ENCODE measurements at places on chromosomes 2 and 18.

GRCh38 chr2:11742702-11743357, 3.6 kb upstream of the LPIN1 start:
- DNase-seq: no peak

DNA sequence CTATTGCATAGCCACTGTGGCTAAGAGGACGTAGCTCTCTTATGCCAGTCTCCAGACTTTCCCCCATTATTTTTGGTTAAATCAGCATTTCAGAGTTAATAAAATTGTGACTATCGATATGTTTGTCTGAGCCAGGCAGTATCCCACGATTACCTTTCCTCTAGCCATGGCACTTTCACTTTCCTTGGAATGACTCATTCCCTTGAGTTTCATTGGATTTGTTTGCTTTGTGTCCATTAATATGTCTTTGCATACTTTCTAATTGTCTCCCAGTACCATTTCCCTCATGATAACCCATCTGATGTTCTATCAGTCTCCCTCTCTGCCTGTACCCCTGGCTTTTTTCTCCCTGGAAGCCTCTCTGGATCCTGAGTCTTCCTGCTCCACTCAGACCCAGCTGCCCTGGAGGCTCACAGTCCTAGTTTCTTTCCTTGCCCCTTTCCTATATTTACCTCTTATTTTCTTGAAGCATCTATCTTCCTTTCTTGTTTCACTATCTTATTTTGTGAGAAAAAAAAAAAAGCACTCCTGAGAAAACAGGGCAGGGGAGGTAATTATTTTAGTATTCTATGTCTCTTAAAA, 126.1 kb downstream of the MTX2 start:
- no peak for DNase-seq

GRCh38 chr2:49973917-49974368, 819.6 kb upstream of the FSHR start:
- peak; percentile 23 for DNase-seq

DNA sequence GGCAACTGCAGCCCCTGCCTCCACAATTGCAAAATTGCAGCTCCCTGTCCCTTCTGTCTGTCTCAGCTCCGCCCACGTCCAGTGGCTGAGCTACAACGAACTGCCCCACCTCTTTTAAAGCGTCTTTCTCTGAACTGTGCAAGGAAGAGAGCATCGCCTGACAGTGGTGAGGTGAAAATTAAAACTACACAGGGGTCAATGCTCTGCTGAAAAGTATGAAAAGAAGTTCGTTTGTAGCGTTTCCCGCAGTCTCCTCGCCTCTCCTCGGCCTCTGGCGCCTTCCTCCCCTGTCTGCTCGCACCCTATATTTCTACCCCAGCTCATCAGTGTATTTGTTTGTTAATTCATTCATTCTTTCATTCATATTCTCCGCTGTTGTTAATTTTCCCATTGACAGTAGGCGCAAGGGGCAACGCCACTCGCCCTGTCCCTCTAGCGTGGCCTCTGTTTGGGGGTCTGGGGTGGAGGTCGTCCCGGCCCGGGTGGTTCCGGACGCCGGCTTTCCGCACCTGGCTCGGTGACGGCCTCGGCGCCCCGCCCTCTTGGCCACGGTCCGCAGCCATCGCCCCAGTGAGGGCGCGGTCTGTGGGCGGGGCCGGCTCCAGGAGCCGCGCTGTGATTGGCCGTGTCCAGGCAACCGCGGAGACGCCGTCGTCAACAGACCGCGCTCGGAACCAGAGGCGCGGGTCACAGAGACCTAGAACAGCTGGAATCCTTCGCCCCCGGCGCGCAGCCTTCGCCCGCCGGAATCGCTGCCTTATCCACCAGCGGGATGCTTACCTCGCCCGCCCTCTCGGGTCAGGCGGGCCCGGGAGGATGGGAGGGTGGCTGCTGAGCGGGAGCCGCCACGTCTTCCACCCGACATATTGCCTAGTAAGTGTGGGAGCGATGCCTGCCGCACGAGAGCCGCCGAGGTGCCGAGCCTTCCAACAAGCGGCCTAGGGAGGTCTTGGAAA, at the start of gene VWA3B:
Gene VWA3B, plus strand, starts transcription at position 677 of the 956 bp plus-strand sequence. CDS start 5,926 bp downstream, outside the sequence.
- DNase-seq: peak; percentile 5

- no peak for DNase-seq
Measured at GRCh38 chr18:23302511-23302850, 150.6 kb upstream of the RIOK3 start.

DNA sequence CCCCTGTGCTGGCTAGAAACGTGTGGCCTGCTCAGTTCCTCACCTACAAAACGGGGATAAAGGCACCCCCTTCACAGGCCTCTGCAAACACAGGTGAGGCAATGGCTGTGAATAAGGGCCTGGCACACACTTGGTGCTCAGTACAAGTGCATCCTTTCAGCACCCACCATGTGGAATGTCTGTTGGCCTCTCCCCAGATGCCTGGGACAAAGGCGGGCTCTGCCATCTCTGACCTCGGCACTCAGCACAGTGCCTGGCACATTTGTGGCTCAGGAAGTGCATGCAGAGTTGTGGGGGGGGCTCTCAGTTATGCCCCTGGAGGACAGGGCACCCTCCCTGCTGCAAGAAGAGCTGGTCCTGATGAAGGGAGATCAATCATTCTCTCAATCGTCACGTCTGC, 224.6 kb upstream of the RAB6C start:
- DNase-seq: no peak

GRCh38 chr2:29222381-29223179, 107.4 kb downstream of the CLIP4 start:
- no peak for DNase-seq

- DNase-seq: no peak
Measured at GRCh38 chr2:146820672-146821071, 1024.2 kb upstream of the ACVR2A start.

- no peak for DNase-seq
Measured at GRCh38 chr2:234331966-234332365, 164.9 kb downstream of the ARL4C start.

DNA sequence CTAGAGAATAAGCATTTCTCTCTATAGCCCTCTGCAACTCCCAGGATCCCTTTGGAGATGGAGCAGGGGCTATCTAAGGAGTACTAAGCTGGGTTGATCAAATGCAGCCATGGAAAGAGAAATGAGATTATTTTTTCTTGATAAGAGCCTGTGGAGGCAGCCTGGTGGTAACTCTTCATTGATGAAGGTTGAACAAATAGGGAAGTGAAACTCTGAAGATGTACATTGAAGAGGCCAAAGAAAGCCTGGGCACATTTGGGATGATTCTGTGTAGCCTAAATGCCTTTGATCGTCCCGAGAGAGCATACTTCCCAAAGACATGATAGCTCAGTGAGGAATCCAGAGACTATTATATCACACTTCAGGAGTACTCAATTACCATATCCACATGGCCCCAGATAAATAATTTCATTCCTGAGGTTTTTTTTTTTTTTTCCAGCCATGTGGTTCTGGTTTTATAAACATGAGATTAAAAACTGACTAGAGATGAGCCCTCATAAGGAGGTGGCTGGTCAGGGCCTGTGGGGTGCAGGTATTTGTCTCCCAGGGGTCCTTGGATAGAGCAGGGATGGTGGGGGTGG, 192.5 kb downstream of the TPGS2 start:
- no peak for DNase-seq

DNA sequence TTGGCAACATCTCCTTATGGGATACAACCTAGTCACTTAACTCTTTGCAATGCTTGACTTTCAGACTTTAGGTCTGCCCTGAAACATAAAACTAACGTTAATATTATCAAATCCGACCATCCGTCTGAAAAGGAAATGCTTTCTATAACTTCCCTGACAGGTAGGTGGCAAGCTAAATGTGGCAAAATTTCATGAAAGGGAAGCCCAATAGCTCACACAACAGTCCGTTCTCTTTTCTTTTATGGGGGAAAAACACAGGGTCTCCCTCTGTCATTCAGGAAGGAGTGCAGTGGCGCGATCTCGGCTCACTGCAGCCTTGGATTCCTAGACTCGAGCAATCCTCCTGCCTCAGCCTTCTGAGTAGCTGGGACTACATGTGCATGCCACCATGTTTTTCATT, 52.9 kb downstream of the SFT2D3 start:
- no peak for DNase-seq

DNA sequence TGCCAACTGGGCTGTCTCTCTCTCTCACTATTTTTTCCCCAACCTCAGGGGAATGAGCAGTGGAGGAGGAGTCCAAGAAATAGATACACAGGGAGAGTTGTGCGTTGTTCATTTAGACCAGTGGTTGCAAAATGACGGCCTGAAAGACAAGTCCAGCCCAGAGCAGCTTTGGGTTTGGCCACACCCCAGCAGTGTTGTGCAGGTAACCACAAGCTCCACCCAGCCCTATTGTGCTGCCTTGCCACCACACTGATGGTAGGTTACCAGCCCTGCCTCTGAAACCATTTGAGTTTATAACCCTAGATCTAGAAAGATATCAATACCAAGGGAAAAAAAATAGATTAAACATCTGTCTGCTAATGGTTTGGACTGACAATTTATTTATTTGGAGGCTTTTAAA, 144.3 kb downstream of the CMPK2 start:
- no peak for DNase-seq

GRCh38 chr18:5600378-5601071, 56.7 kb upstream of the EPB41L3 start:
- no peak for DNase-seq

GRCh38 chr2:158115202-158115767, 13.6 kb downstream of the UPP2 start:
- DNase-seq: no peak

GRCh38 chr18:21557607-21558253, 42.8 kb downstream of the ESCO1 start:
- DNase-seq: no peak
